SHP77 treated with DMSO at 0.1 percent for 48 hours (cell line): ENCODE measurements at places on chromosomes 4 and X.

- no peak for DNase-seq
Observed at GRCh38 chr4:142242156-142242555, 603.9 kb downstream of the INPP4B start.

DNA sequence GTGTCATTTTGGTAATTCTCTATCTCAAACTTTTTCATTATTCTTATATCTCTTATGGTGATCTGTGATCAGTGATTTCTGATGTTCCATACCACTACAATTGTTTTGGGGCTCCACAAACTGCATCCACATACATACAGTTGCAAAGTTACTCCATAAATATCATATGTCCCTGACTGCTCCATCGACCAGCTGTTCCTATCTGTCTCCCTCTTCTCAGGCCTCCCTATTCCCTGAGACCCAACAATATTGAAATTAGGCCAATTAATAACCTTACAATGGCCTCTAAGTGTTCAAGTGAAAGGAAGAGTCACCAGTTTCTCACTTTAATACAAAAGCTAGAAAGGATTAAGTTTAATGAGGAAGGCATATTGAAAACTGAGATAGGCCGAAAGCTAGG, 108.7 kb downstream of the ANAPC10 start:
- no peak for DNase-seq

DNA sequence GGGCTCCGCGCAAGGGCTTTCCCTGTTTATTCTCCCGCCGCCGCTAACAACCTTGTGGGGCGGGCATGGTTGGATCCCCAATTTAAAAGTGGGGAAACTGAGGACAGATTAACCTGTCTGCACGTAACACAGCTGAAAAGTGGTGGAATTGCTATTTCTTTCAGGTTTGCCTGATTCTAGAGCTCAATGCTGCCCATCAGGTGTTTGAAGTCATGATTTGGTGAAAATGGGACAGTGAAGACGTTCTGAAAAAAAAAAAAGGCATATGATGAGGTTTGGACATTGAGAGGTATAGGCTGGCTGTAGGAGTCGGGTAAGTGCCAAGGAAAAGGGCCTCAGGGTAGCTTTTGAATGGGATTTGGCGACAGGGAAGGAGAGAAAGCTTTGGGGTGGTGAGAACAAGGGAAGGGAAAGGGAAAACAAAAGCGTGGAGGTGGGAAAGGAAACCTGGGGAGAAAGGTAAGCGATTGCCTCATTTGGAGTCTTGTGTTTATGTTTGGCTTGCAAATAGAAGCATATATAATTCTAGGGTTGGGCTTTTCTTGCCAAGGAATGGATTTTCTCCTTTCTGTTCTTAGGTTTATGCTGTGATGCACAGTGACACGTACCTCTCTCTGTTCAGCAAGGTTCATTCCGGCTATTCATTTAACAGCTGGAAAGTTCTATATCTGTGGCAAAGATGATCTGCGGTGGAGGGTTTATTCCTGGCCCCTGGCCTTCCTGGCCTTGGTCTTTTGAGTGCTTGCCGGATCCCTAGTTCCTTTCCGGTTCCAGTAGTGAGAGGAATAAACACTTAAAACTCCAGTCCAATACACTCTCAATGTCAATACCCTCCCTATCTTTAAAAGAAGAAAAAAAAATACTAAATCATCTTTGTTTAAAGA, 2.4 kb upstream of the STIM2 start:
- DNase-seq, result no peak

- no peak for DNase-seq
Observed at GRCh38 chrX:150879855-150880807, 18.3 kb downstream of the CD99L2 start.

GRCh38 chr4:168408620-168409019, 71.7 kb downstream of the DDX60L start:
- DNase-seq, result no peak

DNA sequence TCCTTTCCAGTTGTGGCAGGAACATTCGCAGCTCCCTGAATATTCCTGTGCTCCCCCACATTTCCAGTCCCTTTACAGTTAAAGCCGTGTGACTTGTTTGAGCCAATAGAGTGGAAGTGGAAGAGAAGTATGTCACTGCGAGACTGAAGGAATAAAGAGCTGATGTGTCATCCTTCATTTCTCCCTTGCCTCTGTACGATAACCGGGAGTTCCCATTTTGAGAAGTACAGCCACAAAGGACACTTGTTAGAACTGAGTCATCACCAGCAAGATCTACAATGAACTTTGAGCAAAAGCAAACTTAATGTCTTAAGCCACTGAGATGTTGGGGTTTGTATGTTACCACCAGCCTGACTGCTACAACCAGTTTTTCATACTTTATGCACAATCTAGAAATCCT, 92.3 kb downstream of the SPRY1 start:
- no peak for DNase-seq

GRCh38 chr4:156633847-156634246, 337.8 kb downstream of the PDGFC start:
- DNase-seq, result peak; percentile 12

GRCh38 chr4:176274441-176274840, 5.4 kb upstream of the ASB5 start:
- no peak for DNase-seq

DNA sequence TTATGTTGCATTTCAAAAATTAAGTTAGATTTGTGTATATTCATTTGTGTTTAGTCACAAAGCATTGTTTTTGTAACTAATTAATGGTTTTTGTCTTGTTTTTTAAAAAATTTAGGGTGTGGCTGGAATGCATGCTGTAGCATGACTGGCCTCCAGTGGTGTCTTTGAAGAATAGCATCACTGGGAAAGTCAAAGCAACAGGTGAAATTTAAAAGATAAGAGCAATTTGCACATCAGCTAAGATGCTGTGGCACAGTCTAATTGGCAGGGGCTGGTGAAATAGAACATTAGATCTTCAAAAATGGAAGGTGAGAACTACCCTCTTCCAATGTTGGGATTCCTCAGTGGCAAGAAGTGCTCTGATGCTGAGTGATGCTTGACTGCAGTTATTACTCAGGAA, 45.3 kb downstream of the ANK2 start:
- DNase-seq, result peak; percentile 8

GRCh38 chr4:115154826-115155225, 41.4 kb upstream of the NDST4 start:
- DNase-seq, result no peak

DNA sequence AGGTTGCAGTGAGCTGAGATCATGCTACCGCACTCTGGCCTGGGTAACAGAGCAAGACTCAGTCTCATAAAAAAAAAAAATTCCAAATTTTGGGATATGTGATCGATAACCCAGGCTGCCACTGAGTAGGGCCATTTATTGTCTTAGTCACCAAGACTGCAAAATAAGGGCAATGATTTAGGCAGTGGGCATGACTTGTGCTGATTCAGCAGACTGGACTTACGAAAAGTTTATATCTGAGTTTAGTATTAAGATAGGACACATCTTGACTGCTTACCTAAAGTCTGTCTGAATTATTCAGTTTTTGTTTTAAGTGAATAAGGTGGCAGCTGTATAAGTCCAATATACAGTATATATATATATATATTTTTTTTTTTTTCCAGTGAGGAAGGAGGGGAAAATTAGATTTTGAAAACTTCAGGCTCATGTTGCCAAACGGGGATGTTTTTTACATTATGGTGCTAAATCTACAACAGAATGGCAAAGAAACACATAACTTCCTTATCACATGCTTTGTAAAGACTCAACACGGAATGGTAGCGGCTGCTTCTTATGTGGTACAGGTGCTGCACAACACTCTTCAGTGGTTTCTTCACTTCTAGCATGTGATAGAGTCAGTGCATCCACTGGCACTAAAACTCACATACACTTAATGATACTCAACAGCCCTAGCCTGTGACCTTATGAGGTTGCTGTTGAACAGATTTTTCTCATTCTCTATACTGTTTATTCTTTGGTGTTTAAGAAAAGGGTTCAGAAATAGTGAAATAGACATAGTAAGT, 6.5 kb downstream of the TEX13D start:
- DNase-seq, result no peak

DNA sequence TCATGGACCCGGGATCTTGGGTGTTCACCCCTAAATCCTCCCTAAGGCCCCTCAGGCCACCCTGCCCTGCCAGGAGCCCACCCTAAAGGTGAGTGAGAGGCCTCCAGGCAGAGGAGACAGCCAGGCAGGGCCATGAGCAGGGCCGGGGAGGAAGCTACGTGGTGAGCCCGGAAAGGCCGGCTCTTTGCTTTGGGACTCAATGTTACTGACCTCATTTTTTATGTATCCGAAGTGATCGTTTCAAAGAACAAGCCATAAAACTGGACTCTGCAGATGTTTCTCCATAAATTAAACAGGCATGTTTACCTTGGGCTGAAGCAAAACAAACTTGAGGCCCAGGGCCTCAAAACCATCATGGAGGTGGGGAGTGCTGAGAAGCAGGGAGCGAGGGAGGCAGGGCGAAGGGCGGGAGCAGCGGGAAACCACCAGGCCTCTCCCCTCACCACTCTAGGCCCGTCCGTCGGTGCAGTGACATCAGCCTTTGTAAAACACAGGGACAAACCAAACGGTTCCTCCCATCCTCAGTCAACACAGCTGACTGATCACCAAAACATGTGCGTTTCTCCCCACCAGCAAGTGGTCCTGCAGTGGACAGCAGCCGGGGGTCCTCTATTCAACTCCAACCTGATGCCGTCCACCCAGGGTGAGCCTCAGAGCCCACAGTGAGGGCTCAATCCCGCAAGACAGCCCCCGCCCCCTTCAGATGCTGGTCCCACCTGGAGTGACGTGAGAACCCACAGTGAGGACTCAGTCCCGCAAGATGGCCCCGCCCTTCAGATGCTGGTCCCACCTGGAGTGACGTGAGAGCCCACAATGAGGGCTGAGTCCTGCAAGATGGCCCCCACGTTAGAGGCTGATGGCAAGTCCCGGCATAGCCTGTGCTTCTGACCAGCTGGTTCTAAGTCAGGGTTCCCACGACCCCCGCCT, 102.9 kb upstream of the LRPAP1 start:
- DNase-seq, result no peak

- DNase-seq, result no peak
Observed at GRCh38 chr4:168622600-168622999, 125.7 kb downstream of the PALLD start.

DNA sequence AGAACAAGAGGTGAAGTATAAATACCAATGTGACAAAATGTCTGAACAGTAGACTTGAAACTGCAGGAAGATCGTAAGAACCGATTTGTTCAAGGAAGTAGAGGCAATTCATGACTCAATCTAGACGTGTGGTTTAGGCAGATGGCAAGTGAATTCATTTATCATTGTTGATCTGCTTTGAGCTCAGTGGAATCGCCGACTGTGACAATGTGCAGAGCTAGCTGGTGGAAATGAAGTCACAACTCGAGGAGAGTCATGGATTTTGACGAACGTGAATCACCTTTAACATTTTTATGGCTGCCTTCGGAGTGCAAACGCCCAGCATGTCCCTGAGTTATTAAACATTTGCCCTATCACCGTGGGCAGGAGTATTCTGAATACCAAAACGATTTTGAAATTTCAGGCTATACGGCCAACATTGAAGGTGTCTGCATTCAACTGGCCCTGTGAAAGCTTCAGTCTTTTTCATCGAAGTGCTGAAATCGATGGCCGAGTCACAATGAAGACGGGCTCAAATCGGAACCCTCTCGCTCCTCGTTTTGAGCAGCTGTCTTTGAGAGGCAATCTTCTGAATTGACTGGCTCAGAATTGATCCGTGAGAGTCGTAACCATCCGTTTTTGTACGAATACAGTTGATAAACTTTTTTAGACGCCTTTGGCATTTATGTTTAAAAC, 689 bp upstream of the OGT start:
- DNase-seq, result no peak
